ENCODE measurements at places on chromosomes 1 and 21. TPM values are rescaled to one million over a fixed set of nuclear protein-coding genes. Genes with fewer than 3 reads are reported as not detected.

GRCh38 chr1:166167572-166167925 lies 748 bp upstream of the FAM78B start:
- DNase-seq: no peak

- DNase-seq: no peak
Observed at GRCh38 chr1:6517435-6517851, 26.0 kb upstream of the PLEKHG5 start.

DNA sequence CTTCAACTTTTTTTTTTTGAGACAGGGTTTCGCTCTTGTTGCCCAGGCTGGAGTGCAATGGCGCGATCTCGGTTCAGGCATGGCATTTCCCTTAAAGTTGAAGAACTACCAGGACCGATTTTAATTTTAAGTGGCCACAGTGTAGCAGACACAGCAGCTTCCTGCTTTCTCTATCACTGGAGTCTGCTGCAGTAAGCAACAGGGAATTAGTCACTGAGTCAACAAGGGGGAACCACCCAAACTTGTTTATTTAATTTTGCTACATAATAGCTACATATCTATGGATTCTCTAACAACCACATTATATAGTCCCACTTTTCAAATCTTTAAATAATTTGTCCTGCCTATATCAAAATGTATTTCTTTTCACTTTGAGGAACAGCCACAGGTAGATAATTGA lies 12.5 kb upstream of the TNNI3K start:
- no peak for DNase-seq

Gene MAN1C1
- 1.2 TPM for total RNA-seq

DNA sequence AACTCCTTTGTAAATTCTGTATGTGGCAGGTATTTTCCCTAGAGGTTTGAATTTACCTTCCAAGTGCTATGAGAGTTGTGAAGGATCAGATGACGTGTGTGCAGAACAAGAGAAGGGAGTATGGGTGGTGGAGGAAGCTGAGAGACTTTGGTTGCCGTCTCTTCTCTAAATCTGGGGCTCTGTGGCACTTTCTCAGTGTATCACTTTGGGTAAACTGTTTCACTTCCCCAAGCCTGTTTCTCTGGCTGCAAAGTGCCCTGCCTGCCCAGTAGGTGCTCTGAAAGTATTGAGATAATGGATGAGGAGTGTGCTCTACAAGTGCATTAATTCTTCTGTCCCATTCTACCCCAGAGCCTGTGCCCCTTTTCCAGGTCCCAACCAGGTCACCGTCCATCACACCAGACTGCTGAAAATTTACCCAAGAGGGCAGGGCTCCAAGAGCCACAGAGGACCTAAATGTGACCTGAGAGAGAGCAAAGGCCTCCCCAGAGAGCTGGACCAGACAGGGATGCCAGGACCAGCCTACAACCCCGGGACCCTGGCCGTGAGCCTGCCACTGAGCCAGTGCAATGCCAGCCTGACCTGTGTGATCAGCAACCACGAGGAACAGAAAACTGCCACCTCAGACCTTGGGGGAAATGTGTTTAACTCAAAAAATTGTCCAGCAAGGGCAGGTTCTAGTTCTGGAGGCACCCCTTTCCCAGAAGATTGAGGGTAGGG lies 131.6 kb upstream of the ETV3 start:
- DNase-seq: no peak

Gene CDA
- total RNA-seq: 28.6 TPM

DNA sequence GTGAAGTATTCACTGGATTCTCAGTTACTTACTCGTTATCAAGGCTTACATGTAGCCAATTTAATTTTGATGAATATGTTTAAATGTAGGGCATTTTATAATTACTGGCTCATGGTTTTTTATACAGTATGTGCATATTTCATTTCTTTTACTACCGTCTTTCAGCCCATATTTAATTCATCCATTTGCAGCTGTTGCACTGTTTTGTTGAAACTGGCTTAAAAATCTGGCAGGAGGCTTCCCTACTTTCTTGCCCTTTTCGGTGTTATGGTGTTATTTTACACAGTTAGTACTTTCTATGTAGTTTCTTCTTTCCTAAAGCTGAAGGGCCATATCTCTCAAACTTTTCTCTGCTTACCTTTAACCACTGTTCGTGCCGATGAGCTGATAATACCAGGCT lies 54.2 kb downstream of the ITSN1 start:
- DNase-seq: no peak

Gene CD1B
- not detected for total RNA-seq

GRCh38 chr1:205002705-205003104 lies 40.3 kb upstream of the CNTN2 start:
- no peak for DNase-seq

Gene NUDT4B
- 0.74 TPM for total RNA-seq

Data from HCT116 (cell line).